ENCODE measurements at places on chromosomes 3 and 15.

DNA sequence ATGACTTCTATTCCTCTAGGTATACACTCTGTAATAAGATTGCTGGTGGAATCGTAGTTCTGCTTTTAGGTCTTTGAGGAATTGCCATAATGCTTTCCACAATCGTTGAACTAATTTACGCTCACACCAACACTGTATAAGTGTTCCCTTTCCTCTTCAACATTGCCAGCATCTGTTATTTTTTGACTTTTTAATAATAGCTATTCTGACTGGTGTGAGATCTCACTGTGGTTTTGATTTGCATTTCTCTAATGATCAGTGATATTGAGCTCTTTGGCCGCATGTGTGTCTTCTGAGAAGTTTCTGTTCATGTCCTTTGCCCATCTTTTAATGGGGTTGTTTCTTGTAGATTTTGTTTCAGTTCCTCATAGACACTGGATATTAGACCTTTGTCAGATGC, 12.8 kb downstream of the NXPE3 start:
- DNase-seq: no peak

DNA sequence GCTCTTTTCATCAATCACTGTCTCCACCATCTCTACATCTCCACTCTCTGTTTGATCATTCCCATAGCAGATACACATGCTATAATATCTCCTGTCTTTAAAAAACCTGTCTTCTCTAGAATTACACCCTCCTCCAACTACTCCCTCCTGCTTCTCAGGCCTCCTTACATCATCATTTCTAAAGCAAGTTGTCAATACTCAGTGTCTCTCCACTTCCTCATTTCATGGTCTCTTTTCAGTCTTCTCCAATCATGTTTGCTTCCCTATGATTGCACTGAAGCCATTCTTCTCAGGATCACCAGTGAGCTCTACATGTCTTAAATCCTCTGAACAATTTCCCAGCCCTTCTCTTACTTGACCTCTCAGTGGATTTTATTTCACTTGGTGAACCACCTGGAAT, 87.0 kb upstream of the ZNF280D start:
- DNase-seq: no peak

- no peak for DNase-seq
These were observed 10.4 kb downstream of the VILL start for GRCh38 chr3:38000965-38001455.

GRCh38 chr3:13262493-13263211, 157.5 kb downstream of the NUP210 start:
- no peak for DNase-seq

DNA sequence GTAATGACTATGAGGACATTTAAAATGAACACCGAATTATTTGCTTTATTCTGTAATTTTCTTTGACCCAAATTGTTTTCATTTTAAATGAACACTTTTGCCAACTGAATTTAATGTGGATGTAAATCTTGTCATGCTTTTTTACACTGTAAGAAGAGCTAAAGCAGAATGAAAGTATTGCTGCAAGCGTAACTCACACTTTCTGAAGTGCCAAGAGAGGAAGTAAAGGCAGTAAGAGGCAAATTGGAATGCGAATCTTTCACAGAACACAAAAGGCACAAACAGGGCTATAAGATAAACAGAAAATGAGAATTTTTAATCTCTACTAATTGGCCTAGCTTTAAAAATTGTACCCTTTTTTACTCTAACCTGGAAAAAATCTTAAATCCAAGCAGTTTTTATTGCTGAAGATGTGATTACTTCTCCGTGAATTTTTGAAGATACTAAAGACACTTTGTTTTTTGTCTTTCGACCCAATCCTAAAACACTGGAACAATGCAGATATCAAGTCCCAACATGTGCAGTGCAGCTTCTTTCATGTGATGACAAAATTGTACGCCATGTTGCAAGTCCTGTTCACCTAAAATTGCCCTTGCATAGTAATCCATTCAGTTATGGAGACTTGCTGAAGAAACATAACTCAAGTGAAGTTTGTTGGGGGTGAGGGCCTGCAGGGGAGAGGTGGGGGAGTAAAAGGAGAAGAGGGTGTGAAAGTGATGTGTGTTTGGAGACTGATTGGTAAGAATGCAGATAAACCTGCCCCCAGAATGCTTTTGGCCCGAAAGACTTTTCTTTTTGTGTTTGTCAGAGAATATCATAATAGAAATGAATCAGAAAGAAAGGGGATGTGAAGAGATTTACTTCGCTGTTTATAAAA, 1.4 kb downstream of the ARID3B start:
- no peak for DNase-seq

DNA sequence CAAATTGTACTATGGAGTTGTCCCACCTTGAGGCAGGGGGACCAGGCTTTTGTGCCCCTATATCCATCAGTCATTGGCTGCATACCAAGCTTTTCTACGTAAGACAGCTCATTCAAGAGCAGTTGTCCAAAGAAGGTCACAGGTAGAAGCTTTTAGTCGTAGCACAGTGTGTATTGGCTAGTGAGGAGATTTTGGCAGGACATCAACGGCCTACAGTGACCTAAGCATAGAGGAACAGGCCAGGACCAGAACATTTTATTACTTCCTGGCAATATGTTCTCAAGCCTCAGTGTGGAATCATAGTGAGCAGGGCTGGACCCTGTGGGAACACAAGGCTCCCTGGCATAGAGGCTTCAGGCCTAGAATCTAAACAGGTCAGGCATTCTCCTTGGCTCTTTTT, 105.4 kb upstream of the ANKRD28 start:
- DNase-seq: no peak

GRCh38 chr15:65286069-65286703, 497 bp downstream of the PARP16 start:
- DNase-seq: no peak

DNA sequence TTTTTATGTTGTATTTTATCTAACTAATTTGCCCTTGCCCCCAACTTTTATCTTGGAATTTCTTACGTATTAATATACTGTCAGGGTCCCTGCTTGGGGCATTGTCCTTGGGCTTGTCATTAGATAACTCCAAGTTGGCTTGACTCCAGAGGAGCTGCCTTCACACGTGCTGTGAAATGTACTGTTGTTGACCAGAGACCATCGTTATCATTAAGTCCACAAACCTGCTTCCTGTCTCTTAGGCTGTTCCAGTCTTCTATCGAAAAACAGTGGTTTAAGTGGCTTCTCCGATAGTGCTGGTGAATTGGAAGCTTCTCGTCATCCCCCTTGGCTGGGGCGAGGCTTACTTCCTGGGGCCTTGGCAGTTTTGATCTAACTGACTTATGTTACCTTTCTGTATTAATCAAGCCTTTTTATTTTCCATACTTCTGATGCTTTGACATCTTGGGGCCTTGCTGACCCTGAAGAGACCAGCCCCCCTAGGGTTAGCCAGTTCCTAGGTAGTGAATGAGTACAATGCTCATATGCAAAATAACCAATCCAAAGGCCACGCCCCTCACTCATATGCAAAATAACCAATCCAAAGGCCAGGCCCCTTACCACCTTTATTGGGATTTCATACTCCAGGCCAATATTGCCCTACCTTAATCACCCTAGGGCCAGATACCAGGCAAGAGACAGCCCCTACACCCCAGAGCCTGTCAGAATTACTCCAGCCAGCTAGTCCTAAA, 164.5 kb downstream of the IGF1R start:
- no peak for DNase-seq

DNA sequence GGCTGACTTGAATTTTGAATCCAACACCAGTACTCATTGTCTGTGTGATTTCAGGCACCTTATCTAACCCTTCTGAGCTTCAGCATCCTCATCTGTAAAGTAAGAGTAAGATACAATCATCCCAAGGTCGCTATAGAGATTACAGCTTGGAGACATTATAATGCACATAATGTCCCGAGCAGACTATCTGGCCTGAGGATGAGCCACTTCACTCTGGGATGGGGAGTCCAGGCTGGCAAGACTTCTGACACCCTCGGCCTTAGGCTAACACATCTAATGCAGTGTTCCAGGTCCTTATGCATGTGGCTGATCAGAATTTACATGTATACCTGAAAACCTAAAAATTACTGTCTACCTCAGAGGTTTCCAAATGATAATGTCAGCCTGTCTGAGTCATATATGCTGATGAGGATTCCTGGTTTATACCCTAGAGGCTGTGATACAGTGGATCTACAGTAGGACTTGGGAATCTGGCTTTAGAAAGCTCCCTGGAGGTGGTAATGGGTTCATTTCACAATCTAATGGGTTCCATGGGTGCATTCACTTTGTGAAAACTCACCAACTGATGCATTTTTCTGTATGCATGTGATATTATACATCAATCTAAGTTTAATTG, 229.0 kb upstream of the SLCO3A1 start:
- DNase-seq: no peak

DNA sequence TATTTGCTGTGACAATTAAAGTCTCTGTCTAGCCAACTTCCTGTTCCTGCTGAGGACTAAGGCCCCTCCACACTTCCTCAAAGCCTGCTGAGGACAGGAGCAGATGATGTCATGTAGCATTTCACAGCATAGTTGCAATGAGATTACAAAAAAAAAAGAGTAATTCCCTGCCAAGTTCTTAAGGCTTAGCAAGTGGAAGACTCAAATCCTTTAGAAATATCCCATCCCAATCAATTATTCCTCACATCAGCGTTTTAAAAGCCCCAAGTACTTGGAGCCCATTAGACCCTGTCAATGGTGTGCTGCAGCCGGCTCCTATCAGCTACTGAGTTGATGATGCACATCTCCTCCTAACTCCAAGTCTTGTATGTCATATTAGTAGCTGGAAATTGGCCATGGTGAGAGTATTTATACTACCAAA, 51.7 kb downstream of the TRANK1 start:
- DNase-seq: no peak

- DNase-seq: no peak
These were observed 753.5 kb downstream of the NAALADL2 start for GRCh38 chr3:175612487-175613196.

GRCh38 chr3:157174290-157174648, 14.3 kb upstream of the CCNL1 start:
- DNase-seq: no peak

GRCh38 chr3:49017971-49018706, at the start of gene DALRD3:
Gene DALRD3 (minus strand): TSS chr3:49018580. CDS start chr3:49018564, 16 bp downstream.
- no peak for DNase-seq

GRCh38 chr3:104437131-104437750, 929.5 kb upstream of the ALCAM start:
- no peak for DNase-seq

DNA sequence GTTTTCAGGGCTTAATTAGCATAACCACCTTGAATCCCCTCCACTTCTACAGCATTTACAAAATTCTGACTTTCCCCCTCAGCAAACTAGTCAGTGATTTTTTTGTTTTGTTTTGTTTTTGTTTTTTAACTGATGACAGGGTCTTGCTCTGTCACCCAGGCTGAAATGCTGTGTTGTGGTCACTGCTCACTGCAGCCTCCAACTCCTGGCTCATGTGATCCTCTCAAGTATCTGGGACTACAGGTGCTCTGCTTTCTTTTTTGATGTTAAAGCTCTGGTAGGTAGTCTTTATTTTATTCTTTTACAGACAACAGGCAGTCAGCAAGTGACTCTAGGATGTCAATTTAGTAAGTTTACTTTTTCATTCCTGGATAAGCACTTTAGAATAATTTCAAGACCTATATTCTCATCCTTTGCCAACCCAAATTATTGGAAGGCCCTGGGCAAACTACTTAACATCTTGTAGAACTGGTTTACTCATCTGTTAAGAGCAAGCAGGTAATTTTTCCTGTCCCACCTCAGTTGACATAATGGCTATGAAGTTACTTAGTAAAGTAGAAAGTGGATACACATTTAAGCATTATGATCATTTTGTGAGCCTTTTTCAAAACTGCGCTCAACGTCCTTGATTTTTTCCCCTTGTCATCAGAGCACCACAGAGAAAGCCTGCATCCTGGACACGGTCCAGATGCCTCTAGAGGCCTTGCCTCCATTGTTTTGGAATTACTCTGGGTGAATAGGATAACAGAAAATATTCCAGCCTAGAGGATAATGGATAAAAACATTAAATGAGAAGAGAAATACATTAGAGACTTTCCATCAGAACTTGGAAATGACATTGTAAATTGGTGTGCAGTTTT, 69.9 kb upstream of the NDUFB4 start:
- no peak for DNase-seq

GRCh38 chr3:55658270-55658669, 171.2 kb upstream of the WNT5A start:
- no peak for DNase-seq

DNA sequence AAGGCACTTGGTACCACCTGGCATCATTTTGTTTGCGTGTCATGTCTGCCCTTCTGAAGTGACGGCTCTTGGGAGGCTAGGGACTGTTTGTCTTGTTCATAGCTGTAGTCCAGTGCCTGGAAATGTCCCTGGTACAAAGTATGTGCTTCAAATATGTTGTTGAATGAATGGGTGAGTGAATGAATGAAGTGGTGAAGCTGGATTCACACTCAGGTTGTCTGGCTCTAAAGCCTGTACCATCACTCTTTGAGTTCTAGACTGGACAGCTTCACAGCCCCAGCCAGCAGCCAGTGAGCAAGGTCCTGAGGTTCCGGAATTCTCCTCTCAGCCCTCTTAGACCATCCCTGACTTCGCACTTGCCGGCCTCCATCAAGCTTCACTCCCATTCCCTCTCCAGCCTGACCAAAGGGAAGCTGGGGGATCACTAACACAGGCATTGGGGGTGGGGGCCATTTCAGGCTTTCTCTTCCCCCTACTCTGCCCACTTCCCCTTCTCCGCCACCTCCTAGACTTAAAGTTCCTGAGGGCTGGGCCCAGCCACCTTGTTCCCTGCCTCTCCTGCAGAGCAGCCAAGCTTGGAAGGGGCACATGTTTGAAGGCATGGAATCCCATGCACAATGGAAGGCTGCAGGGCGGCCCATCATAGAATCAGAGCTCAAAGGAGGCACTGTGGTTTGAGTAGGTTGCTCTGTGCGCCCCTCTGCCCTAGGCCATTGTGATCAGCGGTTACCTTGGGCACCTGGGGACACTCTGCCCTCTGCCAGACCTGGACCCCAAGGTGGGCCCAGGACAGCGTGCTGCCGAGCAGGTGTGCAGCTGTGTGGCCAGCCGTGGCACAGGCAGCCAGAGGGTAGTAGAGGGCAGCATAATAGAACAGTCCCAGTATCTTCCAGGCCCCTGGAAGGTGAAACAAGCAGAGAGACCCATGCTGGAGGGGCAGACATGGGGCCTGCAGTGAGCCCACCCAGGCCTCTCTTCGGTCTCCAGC, 7.7 kb downstream of the STRA6 start:
- DNase-seq: no peak
